ENCODE measurements at places on chromosomes 2 and 18.

- no peak for DNase-seq
Measured at GRCh38 chr18:9707381-9708056, 582 bp upstream of the RAB31 start.

DNA sequence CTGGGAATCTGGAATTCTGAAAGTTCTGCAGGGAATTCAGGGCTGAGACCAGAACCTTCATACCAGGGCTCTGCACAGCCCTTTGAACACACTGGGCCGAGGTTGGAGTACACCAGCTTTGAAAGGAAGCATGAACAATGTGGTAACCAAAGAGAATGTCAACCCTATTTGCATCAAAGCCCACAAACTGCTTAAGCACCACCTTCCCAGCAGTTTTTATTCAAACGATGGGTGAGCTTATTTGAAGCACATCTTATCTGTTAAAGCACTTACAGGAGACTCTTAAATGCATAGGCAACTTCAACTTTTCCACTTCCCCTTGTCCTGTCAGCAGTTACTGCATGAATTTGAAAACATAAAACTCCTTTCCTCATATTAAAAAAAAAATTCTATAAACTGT lies 96.6 kb downstream of the TXNL1 start:
- DNase-seq: no peak

DNA sequence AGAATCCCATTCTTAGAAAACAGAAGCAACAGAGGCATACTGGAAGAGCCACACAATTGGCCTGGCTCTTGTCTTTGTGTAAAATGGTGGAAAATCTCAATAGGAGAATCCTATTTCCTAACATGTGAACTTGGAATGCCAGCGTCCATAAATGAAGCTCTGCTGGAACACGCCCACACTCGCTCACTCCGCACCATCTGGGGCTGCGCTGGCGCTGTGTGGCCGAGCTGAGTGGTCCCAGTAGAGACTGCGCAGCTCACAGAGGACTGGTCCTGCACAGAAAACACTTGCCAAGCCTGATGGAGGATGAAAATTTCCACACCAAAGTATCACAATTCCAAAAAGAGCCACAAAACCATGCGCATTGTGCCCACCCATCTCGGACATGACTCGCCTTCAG lies 56.2 kb downstream of the PXDN start:
- DNase-seq: no peak

DNA sequence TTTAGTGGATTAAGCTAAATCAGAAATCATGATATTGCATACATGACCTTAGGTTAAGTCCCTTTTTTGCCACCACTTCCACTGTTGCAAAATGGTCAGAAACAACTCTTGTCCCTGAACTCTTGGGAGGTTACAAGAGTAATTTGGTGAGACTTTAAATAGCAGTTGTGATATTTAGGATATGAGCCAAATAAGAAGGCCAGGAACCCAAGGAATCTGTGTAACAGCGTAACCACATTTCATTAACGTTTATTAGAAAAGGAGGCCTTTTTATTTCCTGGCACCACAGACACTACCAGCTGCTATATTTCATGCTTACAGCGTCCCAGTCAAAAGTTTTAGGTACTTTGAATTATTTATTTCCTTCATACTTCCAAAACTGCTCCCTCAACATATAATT lies 268.0 kb downstream of the GPD2 start:
- DNase-seq: no peak

DNA sequence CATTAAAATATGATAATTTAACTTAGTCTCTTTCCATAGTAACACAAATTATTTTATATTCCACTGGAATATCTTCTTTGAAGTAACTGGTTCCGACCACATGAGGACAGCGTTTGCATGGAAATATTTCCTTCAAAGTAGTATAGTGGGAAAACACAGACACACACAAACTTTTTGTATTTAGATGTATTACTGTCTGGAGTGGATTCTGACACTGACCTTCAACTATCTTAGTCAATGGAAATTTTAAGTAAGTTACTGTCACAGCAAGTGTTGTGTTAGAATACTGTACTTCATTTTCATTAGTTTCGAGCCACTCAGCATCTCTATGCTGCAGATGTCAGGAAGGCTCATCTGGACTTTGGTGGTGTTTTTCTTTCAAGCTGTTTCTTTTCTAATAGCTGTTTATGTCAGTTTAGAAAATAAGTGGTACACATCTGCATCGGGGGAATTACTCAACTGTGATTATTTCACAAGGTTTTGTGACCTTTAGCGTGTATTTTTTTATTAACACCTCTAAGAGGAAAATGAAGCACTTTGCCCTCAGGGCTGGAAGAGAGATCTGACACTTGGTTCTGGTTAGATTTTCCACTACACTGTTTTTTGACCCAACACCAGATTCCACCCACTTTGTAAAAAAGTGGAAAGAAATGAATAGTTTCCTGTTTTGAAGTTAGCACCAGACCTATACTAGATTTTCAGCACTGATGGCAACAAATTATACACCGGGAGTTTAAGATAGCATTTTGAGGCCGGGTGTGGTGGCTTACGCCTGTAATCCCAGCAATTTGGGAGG lies 18.9 kb upstream of the THOC1 start:
- no peak for DNase-seq

- no peak for DNase-seq
Measured at GRCh38 chr18:27996801-27997272, 180.1 kb downstream of the CDH2 start.

- no peak for DNase-seq
Measured at GRCh38 chr2:70091816-70092215, 4.5 kb downstream of the PCBP1 start.

DNA sequence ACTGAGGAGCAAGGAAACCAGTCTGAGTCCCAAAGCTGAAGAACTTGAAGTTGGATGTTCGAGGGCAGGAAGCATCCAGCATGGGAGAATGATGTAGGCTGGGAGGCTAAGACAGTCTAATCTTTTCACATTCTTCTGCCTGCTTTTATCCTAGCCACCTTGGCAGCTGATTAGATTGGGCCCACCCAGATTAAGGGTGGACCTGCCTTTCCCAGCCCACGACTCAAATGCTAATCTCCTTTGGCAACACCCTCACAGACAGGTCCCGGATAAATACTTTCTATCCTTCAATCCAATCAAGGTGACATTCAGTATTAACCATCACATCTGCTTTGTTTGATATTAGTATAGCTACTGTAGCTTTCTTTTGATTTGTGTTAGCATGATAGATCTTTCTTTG lies 27.1 kb downstream of the VRK2 start:
- DNase-seq: no peak

GRCh38 chr2:166628478-166629136 lies 134.6 kb upstream of the SCN7A start:
- DNase-seq: no peak

DNA sequence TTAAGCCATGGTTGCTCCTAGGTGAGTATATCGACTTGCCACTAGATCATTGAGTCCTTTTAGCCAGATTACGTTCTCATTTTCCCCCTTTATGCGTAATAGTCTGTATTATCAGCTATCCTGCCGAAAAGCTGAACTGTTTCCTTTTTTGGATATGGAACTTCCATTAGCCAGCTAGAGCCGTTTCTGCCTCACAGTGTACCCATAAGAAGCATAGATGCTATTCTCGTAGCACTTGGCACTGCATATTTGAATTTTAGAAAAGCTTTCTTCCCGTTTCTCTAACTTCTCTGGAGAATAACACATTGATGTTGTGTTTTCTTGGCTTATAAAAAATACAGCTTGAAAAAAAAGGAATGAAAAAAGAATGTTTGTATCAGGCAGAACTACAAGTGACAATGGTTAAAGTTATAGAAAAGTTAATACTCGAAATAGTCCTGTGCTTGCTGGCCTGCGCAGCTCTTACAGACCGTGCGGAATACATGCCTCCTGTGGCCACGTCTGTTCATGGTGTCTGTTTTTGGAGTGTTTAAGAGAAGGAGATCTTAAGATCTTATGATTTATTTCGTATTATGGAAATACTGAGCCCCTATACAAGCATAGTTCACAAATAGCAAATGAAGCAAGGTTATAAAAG lies 710 bp downstream of the DUSP19 start:
- DNase-seq: no peak

DNA sequence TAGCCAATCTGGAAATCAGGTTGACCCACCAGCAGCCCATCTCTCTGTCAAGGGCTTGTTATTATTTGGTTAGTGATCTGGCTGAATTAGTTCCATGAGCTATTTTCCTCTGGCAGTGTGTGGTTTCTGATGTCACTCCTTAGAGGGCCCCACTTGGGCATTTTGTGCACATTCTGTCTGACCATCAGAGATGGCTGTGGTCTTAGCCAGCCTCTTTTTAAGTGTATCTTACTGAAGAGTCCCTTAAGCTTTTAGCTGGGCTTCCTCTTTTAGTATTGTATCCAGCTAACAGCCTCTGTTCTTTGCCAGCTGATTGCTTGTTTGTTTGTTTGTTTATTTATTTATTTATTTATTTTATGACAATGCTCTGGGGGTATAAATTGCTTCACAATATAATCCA lies 951.1 kb upstream of the CNTNAP5 start:
- DNase-seq: no peak

- no peak for DNase-seq
Measured at GRCh38 chr2:105974812-105975211, 219.3 kb downstream of the UXS1 start.

DNA sequence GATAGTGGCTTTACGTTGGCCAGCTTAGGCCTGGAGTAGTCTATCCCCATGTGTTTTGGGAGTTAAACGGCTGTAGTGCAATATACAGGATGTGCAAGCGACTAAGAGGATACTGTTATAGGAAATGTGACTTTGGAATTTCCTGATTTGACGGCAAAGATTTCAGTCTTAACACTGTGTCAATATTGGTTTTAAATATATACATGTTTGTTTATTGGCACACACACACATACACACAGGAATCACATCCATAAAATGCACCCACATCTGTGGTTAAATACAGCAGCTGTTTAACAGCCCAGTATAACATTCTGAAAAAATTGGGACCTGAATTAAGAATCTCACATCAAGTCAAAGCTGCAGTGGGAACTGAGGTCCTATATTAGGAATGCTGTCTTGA lies 347.1 kb downstream of the TXNL1 start:
- no peak for DNase-seq

- no peak for DNase-seq
Measured at GRCh38 chr2:138244501-138244925, 257.1 kb upstream of the SPOPL start.

- no peak for DNase-seq
Measured at GRCh38 chr2:105757433-105757832, 12.7 kb downstream of the NCK2 start.

DNA sequence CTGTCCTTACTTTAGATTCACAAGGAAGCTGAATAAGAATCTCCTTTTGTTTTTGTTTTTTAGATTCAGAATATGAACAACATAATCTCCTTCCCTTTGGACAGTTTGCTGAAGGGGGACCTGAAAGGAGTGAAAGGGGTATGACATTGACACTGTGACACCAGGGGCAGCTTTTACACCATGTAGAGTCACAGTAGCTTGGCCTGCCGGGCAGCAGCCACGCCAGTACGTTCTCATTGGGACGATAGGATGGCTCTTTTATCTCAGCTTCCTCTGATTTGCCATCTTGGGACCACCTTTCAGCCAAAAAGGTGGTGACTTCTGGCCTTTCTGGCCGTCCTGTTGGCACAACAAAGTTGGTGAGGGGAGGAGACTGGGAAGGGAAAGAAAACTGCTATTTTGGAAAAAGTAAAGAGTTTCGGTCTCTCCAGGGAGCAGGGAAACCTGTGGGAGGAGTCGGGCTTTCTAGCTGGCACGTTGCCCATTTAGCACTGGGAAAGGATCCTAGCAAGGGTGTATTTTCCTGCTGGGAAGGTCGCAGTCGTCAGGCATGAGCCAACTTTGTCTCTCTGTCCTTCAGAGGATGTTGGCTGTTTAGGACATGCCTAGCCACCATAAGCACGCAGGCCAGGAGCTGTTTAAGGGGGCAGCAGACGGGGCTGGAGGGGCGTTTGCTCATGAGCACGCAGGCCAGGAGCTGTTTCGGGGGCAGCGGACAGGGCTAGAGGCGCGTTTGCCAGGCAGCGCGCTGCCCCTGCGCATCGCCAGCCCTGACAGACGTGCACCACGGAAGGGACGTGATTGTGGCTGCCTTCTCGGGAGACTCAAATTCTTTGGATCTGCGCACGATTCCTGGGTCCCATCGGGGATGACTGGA lies 104.6 kb downstream of the ITGB1BP1 start:
- DNase-seq: no peak

GRCh38 chr18:33716061-33716683 lies 138.2 kb downstream of the ASXL3 start:
- DNase-seq: no peak

DNA sequence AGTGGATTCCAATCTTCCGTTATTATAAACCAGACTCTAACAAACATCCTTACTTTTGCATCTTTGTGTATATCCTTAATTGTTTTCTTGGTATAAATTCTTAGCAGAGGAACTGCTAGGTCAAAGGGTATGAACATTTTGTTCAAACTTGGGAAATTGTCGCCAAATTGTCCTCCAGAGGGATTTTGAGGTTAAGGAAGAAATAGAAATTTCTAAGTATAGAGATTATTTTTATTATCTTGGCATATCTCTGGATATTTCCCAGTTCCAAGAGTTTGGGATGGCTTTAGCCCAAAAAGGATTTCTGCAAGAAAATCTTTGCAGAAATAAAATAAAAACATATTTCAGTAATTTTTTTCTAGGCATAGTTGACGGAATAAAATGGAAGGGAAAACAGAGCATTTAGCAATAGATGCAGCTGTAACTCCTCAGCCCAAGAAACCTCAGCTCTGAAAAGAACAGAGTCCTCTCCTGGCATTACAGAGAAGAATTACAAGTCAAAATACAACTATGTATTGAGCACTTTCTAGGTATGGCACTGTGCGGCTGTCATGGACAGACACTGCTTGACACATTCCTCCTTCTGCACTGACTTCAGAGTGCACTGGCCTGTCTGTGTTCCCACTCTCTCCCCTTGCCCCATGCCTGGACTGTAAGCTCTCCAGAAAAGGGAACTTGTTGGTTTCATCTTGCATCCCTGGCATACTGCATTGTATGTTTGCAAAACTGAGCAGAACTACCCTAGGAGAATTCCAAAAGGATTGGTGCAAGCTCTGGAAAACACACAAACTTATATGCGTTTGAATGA lies 117.3 kb upstream of the STON1 start:
- no peak for DNase-seq

- DNase-seq: no peak
Measured at GRCh38 chr2:43905871-43906270, 67.1 kb downstream of the ABCG8 start.

GRCh38 chr2:216410550-216410949 lies 1.7 kb upstream of the SMARCAL1 start:
- DNase-seq: no peak

- DNase-seq: no peak
Measured at GRCh38 chr2:15038366-15039364, 406.1 kb downstream of the LRATD1 start.

DNA sequence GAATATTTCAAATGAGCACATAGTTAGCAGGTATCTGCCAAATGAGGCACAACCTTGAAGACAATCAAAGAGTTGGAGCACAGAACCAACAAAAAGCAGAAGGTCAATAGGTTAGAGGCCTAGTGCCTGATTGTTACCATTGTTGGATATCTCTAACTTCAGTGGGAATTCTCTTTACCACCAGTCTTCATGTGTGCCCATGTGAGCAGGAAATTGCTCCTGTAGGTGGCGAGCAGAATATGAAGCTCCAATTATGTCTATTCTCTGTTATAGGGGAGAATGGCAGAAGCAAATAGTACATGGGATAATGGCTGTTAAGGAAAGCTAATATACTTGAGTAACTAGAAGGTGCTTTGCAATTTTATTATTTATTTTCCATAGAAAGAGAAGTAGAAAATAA lies 14.9 kb upstream of the ZNF385B start:
- DNase-seq: no peak

GRCh38 chr2:15674637-15675455 lies 83.2 kb downstream of the DDX1 start:
- no peak for DNase-seq

GRCh38 chr2:114628481-114628880 lies 186.0 kb downstream of the DPP10 start:
- no peak for DNase-seq

GRCh38 chr2:98311090-98311489 lies 35.2 kb upstream of the CNGA3 start:
- DNase-seq: no peak
